ENCODE measurements at places on chromosomes 2 and 18.
A peak's percentile ranks its signal among the peaks of the same experiment; 100 is the strongest.

DNA sequence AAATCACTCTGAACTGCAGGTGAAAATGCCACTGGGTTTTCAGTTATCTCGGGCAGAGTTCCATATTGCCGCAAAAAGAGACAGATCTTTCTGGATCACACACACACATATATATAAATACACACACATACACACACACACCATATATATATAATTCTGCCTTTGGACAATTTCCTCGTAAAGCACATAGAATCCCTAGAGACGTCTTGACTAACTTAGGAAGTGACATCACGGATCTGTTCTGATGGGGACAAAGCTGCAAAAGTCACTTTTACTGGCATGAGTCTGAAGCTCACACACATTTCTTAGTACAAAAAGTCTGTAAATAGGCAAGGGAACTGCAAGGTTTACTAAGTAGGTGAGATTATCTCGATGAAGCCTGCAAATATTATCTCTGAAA lies 28.6 kb upstream of the MBOAT2 start:
- no peak for DNase-seq

GRCh38 chr2:205323929-205324328 lies 358.4 kb upstream of the NRP2 start:
- no peak for DNase-seq

DNA sequence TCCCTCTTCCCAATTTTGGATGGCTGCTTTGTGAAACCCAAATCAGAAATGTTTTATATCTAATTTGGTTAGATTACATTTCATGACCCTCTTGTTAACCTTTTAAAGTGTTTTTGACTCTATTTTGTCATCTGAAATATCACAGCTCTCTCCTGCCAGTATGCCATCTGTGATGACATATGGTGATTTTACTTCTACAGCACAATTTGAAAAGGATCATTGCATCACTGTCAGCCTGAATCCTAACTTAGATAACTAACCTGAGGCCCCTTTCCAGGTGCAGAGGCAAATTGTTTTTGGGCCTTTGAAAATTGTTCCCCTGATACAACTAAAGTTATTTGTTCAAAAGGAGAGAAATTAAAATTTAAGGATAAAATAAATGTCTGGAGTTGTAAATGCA lies 1023.4 kb upstream of the LRRTM1 start:
- DNase-seq = no peak

GRCh38 chr18:56086786-56087185 lies 498.8 kb upstream of the TCF4 start:
- no peak for DNase-seq

GRCh38 chr2:168545439-168546082 lies 89.5 kb downstream of the CERS6 start:
- DNase-seq = no peak

DNA sequence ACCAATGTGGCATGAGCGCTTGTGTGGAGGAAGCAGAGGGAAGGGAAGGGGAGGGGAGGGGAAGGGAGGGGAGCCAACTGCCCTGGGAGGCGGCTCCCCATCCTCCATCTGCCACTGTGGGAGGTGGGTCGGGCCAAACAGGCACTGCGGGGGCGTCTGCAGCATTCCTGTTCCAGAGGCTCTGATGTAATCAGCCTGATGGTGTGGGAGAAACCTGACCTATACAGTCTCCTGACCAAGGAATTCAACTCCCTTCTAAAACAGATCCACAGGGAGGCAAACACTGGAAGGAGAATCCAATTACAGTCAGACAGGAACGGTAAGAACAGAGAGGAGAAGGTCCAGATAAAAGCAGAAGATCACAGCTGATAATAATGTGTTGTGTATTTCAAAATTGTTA lies 88.8 kb downstream of the CD8B2 start:
- no peak for DNase-seq

DNA sequence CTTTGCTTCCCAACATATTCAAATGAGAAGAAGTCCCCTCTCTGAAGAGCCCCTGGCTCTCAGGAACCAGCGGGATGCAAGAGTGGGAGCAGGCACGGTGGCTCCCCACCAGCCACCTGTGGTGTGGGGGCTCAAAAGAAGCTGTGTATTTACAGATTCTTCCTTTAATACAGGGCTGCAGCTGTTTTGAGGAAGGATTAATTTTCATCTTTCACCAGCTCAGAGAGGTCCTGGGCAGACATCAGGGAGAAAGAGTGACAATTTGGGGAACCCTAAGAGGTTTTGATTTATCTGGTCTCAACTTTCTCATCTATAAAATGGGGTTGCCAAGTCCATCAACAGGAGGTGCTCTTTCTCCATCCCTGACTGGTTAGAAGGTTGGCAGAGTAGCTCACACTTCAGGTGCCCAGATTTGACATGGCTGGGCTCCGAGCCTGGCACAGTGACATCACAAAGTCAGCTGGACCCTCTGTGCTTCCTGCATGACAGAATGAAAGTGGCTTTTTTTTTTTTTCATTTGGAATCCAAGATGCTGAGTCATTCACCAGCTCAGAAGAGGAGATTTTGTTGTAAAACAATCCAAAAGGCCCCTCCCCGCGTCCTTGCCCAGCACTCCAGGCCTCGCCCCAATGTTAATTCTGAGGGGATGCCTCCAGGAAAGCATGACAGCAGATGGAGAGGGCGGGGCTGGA lies 15.5 kb upstream of the SIX2 start:
- DNase-seq = no peak

- peak; percentile 45 for DNase-seq
Observed at GRCh38 chr18:623761-624620, 27.2 kb downstream of the CLUL1 start.

GRCh38 chr2:143645921-143646645 lies 516.9 kb downstream of the ARHGAP15 start:
- DNase-seq = no peak

DNA sequence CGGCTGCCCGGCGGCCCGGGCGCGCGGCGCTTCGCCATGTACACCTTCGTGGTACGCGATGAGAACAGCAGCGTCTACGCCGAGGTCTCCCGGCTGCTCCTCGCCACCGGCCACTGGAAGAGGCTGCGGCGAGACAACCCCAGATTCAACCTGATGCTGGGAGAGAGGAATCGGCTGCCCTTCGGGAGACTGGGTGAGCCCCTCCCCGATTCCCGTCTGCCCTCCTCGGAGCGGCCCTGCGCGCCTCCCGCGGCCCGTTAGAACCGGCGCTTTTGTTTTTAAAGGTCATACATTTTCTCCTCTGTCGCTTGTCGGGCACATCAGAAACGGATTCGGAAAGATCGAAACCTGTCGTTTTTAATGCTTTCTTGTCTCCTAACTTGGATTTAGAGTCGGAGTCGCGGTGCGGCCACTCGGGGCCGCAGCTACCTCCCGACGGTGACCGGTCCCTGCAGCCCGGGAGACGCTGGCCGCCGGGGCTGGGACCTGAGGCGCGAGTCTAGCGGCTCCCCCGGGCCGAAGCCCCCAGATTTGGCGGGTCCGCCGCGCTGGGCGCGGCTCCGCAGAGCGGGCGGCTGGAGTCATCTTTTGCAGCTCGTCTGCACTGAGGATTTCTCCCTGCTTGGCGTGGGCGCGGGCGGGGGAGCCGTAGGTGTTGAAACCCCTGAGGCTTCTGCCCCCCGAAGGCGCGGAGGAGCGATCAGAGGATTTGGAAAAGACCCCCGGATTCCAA lies 519 bp downstream of the TTL start:
- DNase-seq = peak; percentile 23

- DNase-seq = no peak
Observed at GRCh38 chr18:74682991-74683297, 85.3 kb downstream of the ZNF407 start.

DNA sequence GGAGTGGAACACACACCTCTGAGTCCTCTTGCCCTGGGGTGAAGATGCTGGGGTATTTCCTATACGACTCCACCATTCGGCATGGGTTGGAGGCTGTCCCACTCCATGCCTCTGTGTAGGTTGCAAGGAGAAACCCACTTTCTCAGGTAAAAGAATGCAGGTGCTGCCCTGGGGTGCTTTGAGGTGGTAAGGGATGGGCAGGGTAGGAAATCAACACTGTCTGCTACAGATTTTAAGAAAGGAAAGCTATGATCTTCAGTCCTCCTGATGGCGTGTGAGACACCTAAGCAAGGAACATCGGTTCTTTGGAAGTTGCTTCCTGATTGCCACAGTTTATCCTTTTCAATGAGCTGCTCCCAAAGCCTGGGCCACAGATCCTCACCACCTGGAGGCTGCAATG lies 209.2 kb downstream of the NCK2 start:
- no peak for DNase-seq

DNA sequence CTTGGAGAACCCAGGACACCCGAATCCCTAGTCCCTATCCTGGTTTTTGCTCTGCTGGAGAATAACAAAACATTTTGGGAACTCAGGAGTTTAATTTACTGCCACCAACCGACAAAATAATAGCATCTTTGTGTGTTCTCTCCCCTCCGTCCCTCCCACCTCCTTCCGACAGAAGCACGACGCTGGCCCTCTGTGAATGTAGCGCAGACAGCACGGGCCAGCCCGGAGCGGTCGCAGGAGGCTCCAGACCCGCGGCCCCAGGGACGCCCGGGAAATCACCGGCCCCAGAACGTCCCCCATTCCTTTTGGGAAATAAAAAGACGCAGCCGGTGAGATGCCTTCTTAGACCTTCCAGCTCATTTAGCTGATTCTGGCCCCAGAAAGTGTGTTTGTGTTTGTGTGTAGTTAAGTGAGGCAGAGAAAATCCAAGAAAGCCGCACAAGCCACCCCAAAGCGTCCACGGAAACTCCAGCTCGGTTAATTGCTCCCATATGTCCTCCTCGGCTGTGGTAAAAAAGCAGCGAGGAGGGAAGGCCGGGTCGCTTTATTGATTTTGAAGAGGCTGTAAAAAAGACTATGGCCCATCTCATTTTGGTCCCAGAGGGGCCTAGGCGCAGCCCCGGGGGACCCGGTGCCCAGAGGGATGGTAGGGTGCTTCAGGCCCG lies 577 bp upstream of the TANC1 start:
- DNase-seq = no peak

DNA sequence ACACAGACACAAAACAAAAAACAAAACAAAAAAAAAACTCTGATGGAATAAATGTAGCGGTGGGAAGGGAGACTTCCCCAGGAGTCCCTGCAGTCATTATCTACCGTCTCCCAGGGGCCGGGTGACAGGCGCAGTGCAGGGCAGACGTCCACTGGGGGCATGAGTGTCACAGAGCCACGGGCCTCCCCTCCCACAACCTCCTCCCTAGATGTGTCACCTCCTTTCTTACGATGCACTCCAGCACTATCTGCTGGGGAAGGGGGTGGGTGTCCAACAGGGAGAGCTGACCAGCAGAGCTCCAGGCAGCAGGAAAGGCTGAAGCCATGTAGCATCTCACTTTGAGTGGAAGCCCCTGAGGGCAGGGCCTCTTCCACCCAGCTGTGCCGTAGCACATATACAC lies 84.5 kb downstream of the LONRF2 start:
- no peak for DNase-seq
